ENCODE measurements at places on chromosomes 3 and 15. TPM values are rescaled to one million over a fixed set of nuclear protein-coding genes. Genes with fewer than 3 reads are reported as not detected.

The LMAN1L gene
- total RNA-seq, result not detected

The CASR gene
- total RNA-seq, result not detected

The NCEH1 gene
- 28.8 TPM for total RNA-seq

The HIGD2B gene
- total RNA-seq, result not detected

The HTR3E gene
- total RNA-seq, result not detected

The DAPK2 gene
- 4.6 TPM for total RNA-seq

The ASB14 gene
- not detected for total RNA-seq

DNA sequence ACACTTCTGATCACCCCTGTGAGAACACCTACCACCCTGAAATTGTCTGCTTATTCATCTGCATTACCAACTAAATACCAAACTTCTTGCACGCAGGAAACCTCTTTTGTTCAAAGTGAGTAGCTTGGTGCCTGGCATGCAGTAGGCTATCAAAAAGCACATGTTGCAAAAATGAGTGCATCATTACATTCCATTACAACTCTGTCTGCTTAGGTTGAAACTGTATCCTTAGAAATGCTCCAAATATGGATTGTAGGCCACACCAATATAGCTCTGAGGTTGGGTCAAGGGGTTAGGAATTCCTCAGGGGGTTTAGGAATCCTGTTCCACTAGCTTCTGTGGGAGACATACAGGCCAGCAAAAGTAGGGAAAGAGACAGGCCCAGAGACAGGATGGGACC is 107.2 kb downstream of the THRB start:
- no peaks in the 10 kb centered on the region for H3K4me1 ChIP-seq
- DNase-seq, result no peak
- H3K27me3 ChIP-seq, result no peaks in the 10 kb centered on the region
- H3K4me3 ChIP-seq, result no peak overlapping the region
- no peaks in the 10 kb centered on the region for H3K36me3 ChIP-seq

DNA sequence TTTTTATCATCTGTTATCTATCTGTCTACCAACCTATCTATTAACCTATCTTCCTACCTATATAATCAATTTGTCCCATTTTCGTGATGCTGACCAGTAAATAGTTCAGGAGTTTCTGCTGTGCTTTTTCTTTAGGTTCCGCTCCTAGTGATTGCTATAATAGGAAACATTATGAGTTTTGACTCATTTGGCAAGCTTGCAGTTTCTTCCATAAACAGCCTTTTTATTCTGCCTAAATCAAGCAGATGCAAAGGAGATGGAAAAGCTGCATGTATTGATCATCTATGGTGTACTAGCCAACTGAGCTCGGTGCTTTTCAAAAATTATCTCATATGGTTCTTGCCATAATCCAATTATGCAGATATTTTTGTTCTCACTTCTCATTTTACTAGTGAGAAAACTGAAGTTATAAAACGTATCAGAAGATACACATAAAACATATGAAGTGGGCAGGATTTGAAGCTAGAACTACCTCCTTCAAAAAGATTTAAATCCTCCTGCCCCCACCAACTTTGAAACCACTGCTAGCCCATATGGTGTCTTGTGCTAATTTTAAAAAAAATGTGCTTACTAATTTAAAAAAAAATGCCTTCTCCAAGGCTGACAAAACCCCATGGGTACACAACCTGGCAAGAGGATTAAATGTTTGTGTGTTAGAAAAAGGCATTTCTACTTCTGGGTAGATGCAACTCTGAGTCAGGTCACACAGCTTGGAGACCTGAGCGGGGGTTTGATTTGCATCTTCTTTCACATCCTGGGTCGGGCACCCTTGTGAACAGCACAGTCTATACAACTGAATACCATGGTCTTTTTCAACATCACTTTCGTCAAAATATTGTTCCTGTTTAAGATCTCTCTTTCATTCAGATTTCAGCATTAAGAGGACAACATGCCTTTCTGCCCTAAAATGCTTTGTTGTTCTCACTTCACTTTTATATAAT is 267.0 kb downstream of the CHL1 start:
- no peak overlapping the region for H3K27ac ChIP-seq
- H3K4me3 ChIP-seq, result no peak overlapping the region
- peaks cover 5% of the 10 kb centered on the region for H3K4me1 ChIP-seq
- H3K27me3 ChIP-seq, result peaks cover 14% of the 10 kb centered on the region

GRCh38 chr3:195128255-195129071 is 142.5 kb downstream of the XXYLT1 start:
- no peak for DNase-seq
- peaks cover 5% of the 10 kb centered on the region for H3K36me3 ChIP-seq
- H3K4me1 ChIP-seq, result peaks cover 18% of the 10 kb centered on the region
- H3K27ac ChIP-seq, result no peak overlapping the region

DNA sequence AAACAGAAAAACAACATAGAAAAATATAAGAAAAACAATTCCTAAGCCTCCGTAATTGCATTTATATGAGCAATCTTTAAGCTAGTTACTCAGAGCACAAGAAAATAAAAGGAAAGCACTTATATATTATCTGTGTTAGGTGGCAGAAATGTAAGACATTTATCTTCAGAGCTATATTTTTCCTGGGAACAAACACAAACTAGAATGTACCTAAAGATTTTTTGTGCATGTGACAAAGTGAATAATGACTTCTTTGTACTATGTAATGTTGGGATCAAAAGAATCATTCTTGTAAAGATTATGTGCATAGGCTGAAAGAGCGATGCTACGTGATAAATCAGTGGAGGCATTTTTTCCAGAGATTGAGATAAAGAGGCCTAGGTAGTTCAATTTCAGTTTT is 111.3 kb upstream of the GMNC start:
- DNase-seq, result no peak
- no peaks in the 10 kb centered on the region for H3K36me3 ChIP-seq
- H3K27me3 ChIP-seq, result no peaks in the 10 kb centered on the region
- no peak overlapping the region for H3K4me3 ChIP-seq
- H3K4me1 ChIP-seq, result peaks cover 4% of the 10 kb centered on the region

- peaks cover 2% of the 10 kb centered on the region for H3K36me3 ChIP-seq
- H3K27me3 ChIP-seq, result no peaks in the 10 kb centered on the region
- no peak overlapping the region for H3K27ac ChIP-seq
These were observed 634.1 kb downstream of the RBMS3 start for GRCh38 chr3:29914861-29915524.

DNA sequence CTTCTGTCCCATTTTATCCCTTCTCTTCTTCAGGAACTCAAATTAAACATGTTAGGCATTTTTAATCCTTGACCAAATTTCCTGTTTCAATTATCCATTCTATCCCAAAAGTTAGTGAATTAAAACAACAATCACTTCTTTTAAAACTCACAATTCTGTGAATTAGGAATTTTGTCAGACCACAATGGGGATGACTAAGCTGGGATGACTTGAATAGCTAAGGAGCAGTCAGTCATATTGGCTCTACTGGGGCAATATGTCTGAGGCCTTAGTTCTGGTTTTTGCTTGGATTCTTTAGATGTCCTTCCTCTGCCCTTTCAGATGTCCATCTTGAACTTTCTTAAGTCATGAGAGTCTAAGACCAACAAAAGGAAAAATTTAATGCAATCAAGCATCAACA is 178.2 kb upstream of the TGFBR2 start:
- peaks cover 10% of the 10 kb centered on the region for H3K4me1 ChIP-seq
- H3K36me3 ChIP-seq, result no peaks in the 10 kb centered on the region
- no peak overlapping the region for H3K4me3 ChIP-seq
- no peaks in the 10 kb centered on the region for H3K27me3 ChIP-seq
- H3K27ac ChIP-seq, result peak overlapping the region; percentile 46

DNA sequence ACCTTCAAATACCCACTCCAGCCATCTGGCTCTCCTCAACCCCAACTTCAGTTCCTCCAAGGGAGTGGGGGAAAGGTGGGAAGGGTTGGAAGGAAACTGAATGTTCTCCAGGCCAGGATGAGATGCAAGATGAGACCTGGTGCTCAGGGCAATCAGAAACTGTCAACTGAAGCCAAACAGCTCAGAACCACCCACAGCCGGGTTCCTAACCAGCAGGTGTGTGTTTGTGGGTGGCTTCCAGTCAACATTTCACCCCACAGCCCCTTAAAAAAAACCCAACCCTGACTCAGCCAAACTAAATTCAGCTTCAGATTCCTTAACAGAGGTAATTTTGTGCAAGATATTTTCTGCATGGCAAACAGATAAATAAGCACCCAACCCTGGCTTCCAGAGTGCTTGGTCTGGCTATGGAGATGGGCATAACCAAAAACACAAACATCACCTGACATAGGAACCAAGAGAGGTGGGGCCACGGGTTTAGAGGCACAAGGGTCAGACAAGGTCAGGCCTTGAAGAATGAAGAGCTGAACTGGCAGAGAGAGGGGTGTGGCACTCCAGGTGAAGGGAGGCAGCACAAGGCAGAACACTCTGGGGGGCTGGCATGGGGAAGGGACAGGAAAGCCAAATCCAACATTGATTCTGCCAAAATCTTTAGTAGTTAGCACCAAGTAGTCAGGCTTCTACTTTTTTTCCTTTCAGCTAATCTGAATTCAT is 34.7 kb downstream of the ZNF445 start:
- peaks cover 28% of the 10 kb centered on the region for H3K36me3 ChIP-seq
- H3K4me1 ChIP-seq, result no peaks in the 10 kb centered on the region
- H3K4me3 ChIP-seq, result no peak overlapping the region
- no peak for DNase-seq
- H3K27me3 ChIP-seq, result no peaks in the 10 kb centered on the region

DNA sequence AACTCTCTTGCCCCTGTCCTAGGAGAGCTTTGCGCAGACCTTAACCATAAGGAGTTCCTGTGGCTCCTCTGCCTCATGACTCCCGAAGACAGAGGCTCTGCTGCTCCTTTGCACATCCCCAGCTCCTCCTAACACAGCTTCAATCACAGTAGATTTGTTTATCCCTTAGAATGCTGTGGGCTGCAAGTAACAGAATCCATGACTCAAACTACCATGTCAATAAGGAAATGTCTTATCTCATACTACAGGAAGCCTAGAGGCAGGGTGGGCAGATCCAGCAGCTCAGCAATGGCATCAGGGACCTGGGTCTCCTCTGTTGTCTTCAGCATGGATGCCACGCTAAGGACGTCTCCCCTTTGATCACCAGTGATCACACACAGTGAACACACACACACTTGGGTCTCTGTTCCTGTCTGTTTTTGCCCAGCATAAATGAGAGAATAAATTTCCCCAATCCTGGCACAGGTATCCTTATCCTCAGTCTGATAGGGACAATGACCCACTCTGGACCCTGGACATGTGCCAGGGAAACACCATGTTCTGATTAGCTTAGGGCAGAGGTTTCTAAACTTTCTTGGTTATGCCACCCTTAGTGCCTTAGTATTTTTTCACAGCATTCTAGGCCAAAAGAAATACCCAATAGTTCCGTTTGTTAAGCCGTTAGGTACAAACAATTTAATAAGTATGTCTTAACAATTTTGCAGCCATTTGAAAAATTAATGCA is 46.1 kb upstream of the MRPS22 start:
- no peaks in the 10 kb centered on the region for H3K36me3 ChIP-seq
- H3K27me3 ChIP-seq, result no peaks in the 10 kb centered on the region
- no peak overlapping the region for H3K27ac ChIP-seq
- DNase-seq, result no peak
- H3K4me3 ChIP-seq, result no peak overlapping the region

- no peaks in the 10 kb centered on the region for H3K36me3 ChIP-seq
- H3K4me3 ChIP-seq, result no peak overlapping the region
- no peak for DNase-seq
- H3K27ac ChIP-seq, result no peak overlapping the region
These were observed 34.1 kb downstream of the RAB8B start for GRCh38 chr15:63223463-63223862.

DNA sequence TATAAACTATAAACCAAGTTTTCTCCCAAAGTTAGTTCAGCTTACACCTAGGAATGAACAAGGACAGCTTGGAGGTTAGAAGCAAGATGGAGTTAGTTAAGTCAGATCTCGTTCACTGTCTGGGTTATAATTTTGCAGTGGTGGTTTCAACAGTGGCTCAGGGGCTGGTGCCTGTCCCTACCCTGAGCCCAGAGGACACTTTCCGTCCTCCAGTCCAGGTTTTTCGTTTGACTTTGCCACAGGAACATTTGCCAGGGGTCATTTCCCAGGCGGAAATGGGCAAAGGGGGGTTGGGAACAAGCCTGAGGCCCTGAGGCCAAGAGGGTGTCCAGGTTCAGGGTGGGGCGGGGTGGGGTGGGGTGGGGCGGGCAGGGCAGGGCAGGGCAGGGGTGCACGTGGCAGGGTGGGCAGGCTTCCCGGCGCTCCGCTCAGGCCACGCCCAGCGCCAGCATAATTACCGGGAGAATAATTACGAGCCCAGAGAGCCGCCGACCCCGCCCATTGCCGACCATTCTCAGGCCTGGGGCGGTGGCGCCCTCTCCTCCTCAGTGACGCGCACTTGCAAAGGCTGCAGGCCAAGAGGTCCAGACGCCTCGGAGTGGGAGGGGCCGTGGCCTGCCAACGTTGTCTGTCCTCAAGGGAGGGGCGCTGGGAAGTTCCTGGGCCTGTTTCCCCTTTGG is 70.4 kb downstream of the KLF13 start:
- H3K4me1 ChIP-seq, result peaks cover 44% of the 10 kb centered on the region
- DNase-seq, result peak; percentile 96
- H3K4me3 ChIP-seq, result no peak overlapping the region
- H3K36me3 ChIP-seq, result no peaks in the 10 kb centered on the region
- H3K27ac ChIP-seq, result peak overlapping the region; percentile 87
- H3K27me3 ChIP-seq, result no peaks in the 10 kb centered on the region

DNA sequence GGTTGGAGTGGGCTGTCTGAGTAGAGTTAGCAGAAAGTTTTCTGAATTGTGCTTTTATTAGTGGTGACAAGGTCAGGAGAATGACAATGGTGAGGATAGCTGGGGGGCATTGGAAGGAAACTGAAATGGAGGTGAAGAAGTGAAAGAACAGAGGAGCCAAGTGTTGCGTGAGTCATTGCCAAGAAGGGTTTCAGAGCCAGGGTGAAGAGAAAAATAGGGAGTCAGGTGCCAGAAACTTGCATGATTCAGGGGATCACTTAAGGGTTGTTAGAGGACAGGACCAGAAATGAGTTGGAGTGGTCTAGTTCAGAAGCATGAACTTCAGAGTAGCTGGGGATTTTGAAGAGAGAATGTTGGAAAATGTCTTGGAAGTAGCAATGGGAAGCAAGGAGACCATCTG is 86.0 kb upstream of the GALNT15 start:
- H3K4me1 ChIP-seq, result no peaks in the 10 kb centered on the region
- DNase-seq, result peak; percentile 56
- no peak overlapping the region for H3K4me3 ChIP-seq

- H3K4me1 ChIP-seq, result no peaks in the 10 kb centered on the region
- no peaks in the 10 kb centered on the region for H3K27me3 ChIP-seq
- no peak overlapping the region for H3K27ac ChIP-seq
These were observed 98.4 kb downstream of the SNRPN start for GRCh38 chr15:25053000-25053815.

- no peaks in the 10 kb centered on the region for H3K4me1 ChIP-seq
- no peaks in the 10 kb centered on the region for H3K27me3 ChIP-seq
- no peaks in the 10 kb centered on the region for H3K36me3 ChIP-seq
- H3K4me3 ChIP-seq, result no peak overlapping the region
These were observed 270.9 kb downstream of the FHIT start for GRCh38 chr3:60980342-60980692.

Data from MCF 10A (cell line).